ENCODE measurements at places on chromosomes 3 and 15. TPM values are rescaled to one million over a fixed set of nuclear protein-coding genes. Genes with fewer than 3 reads are reported as not detected.

- H3K36me3 ChIP-seq, result no peaks in the 10 kb centered on the region
- DNase-seq, result no peak
- no peak overlapping the region for H3K4me3 ChIP-seq
These were observed 11.8 kb upstream of the KCNAB1 start for GRCh38 chr3:156108616-156109015.

ZNF592 gene
- 33.3 TPM for total RNA-seq

GPR62 gene
- total RNA-seq, result not detected

- no peaks in the 10 kb centered on the region for H3K36me3 ChIP-seq
- H3K4me1 ChIP-seq, result no peaks in the 10 kb centered on the region
- no peak for DNase-seq
- H3K27me3 ChIP-seq, result peaks cover 7% of the 10 kb centered on the region
These were observed 25.4 kb downstream of the LINGO1 start for GRCh38 chr15:77607111-77607893.

DNA sequence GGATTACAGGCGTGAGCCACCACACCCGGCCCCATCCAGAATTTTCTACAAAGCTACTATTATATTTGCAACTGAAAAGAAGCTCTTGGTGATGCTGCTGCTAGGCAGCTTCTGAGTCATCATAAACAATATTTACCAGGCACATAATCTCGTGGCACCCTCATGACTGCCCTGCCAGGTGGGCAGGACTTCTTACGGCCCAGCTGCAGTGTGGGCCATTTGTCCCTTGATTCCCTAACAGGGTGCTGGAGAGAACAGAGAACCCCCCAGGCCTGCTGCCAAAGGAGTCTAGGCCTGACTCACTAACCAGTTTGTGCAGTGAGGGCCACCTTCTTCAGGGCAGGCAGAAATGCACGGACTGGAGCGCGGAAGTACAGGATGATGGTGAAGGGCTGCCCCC is 4.9 kb downstream of the EPB42 start:
- no peaks in the 10 kb centered on the region for H3K27me3 ChIP-seq
- DNase-seq, result no peak
- no peaks in the 10 kb centered on the region for H3K4me1 ChIP-seq
- no peaks in the 10 kb centered on the region for H3K36me3 ChIP-seq

- H3K27me3 ChIP-seq, result no peaks in the 10 kb centered on the region
- H3K4me3 ChIP-seq, result no peak overlapping the region
- H3K27ac ChIP-seq, result no peak overlapping the region
- no peaks in the 10 kb centered on the region for H3K4me1 ChIP-seq
These were observed 43.8 kb downstream of the NCEH1 start for GRCh38 chr3:172666873-172667694.

C3orf52 gene
- total RNA-seq, result 20.1 TPM

Measured in upper lobe of right lung (tissue), 1 donor.